Femur (tissue), 1 donor: ENCODE measurements at places on chromosomes 6 and 20.

DNA sequence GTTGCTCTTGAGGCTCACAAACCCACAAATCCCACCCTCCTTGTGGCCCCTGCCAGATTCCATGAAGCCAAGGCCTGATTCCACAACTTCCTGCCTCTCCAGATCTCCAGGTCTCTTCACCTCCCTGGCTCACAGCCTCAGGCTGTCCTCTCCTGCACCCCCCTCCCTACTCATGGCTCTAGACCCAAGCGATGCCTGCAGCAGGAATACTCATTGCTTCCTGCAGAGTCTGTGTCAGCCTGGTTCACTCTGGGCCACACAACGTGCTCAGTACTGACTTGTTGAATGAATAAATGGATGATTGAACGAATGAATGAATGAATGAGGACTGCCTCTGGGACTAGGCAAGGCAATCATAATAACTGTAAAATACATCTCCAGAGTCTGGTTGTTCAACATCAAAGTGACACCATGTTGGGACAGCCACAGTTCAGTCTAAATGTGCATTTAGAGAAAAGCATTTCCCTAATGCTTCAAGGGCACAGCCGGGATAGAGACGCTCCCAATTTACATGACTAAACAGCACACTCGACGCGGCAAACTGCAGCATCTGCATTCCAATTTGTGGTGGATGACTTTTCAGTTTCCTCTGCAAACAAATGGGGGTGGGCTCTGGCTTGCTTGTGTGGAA lies 139.9 kb downstream of the GRM4 start:
- DNase-seq: no peak

DNA sequence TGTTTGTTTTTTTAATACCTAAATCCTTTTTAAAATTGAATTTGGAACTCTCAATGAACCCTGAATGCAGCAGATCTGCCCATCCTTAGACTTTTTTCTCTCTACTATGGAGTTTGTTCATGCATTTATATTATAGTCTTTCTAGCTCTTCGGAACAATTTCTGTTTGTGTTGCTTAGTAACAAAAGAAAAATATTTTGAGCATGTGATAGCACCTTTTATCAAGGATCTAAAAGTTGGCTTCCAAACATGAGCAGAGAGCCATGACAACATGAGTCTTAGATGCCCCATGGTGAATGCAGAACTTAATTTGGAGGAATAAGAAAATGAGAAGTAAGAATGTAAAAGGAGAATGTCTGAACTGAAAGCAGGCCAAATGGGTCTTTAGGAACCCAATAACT lies 133.7 kb downstream of the EDN1 start:
- DNase-seq: no peak

GRCh38 chr20:61251529-61252393 lies at the start of gene CDH4:
Gene CDH4, plus strand, starts transcription at chr20:61252261.
- DNase-seq: no peak

GRCh38 chr6:29986179-29986781 lies 43.9 kb downstream of the HLA-A start:
- DNase-seq: no peak

GRCh38 chr6:111802720-111803330 lies 70.4 kb downstream of the FYN start:
- no peak for DNase-seq

GRCh38 chr6:159701413-159701999 lies 8.5 kb upstream of the SOD2 start:
- no peak for DNase-seq

GRCh38 chr20:8756410-8756809 lies 312.5 kb upstream of the PLCB4 start:
- DNase-seq: no peak

GRCh38 chr20:46286382-46286781 lies 21.9 kb downstream of the CDH22 start:
- DNase-seq: no peak

GRCh38 chr6:167782698-167783517 lies 43.8 kb upstream of the AFDN start:
- DNase-seq: no peak
